ENCODE measurements at places on chromosomes 2 and 18.

DNA sequence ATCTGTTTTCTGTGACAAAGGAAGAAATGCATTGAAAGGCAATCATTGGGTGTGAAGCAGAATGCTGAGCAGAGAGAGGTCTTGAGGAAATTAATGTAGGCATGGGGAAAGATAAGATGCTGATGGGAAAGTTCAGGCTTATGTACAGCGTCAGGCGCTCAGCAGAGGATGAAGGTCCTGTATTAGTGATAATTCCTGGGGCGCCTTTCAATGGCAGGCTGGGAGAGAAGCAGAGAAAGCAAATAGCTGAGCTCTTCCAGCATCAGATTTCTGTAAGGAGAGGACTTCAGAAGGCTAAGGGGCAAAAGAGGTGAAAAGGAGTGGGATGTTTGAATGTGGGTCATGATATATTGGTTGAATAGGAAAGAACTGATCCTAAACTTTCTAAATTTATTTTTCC is 129.8 kb downstream of the HNMT start:
- DNase-seq: no peak

DNA sequence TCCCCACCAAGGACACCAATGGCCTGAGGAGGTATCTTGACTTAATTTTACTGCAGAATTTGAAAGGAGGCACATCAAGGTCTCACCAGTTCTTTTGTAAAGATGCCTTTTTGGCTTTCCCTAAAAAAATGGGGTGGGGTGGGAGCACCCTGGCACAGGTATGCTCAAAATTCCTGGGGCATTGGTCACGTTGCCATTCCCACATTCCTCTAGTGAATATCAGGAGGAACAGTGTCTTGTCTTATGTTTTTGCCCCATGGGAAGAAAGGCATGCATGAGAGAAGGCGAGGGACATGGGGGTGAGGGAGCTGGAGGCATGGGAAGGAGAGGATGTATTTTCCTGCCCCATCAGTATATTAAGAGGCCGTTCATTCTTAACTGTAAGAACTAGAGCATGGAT is 275.3 kb downstream of the CMPK2 start:
- DNase-seq: no peak

- no peak for DNase-seq
These were observed 96.4 kb downstream of the CDCA7 start for GRCh38 chr2:173451118-173451517.

GRCh38 chr2:219350710-219351221 is 18.2 kb upstream of the RESP18 start:
- DNase-seq: no peak

DNA sequence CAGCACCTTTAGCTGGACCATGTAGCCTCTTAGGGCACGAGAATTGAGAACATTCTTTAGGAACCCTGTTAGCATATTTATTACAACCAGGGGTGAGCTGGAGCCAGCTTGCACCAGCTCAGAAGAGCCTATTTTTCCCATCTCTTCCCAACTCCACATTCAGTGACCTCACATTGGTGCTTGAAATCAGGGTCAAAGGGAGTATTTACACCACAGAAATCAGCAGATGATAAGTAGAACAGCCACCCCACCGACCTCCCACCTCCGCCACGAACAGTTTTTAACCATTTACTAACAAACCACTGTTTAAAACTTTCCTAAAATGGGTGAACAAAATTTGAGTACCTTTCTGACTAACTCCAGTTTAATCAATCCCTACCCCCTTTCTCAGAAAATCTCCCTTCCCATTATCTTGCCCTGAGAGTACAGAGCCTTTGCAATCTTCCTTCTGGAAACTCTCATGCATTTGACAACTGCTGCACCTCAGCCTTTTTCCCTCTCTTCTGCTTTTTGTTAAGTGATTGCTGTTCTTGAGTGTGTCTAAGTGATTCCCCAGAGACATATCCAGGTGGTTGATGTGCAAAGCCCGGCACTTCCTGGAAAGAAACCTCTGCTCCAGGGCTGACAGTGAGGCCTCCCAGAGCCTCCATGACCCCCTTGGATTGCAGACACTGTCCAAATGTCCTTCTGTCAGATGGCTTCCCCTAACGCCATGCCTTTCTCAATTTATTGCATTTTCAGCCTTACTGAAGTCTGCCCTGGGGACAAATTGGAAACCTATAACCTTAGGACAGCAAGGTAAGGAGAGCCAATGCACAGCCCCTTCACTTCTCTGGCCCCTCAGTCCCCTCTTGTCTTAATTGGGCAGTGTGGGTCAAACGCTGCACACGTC is 389.5 kb upstream of the TNP1 start:
- no peak for DNase-seq

GRCh38 chr2:236618370-236618769 is 48.7 kb downstream of the ACKR3 start:
- DNase-seq: no peak

Data from esophagus squamous epithelium (tissue), 5 donors.